RPMI7951 (cell line): ENCODE measurements at places on chromosomes 16 and 17.

DNA sequence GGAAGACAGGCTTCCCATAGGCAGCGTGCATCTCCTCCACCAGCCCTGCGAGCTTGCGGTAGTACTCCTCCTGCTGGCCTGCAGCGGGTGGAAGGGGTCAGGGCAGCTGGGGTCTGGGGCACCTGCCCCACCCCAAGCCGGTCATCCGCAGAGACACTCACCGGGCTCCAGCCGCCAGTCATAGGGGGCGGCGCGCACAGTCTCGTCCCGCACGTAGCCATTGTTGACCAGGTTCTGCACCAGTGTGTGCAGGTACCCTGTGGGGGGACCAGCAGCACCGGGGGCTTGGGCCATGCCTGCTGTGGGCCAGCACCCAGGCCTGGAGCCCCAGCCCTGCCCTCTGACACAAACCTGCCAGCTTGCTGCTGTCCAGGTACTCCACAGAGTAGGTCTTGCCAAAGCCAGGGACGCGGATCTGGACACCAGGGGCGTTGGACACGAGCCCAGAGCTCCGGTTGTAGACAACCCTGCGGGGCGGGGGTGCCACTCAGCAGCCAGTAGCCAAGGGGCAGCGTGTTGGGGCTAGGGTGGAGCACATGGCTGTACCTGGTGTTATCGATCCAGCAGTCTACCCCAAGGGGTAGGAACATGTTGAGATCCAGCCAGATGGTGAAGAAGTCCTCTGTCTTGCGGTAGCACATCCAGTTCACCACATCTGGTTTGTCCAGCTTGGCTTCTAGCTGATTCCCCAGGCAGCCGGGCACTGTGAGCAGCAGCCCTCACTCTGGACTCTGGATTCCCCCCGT lies 1.2 kb downstream of the LCAT start:
- no peak for DNase-seq

DNA sequence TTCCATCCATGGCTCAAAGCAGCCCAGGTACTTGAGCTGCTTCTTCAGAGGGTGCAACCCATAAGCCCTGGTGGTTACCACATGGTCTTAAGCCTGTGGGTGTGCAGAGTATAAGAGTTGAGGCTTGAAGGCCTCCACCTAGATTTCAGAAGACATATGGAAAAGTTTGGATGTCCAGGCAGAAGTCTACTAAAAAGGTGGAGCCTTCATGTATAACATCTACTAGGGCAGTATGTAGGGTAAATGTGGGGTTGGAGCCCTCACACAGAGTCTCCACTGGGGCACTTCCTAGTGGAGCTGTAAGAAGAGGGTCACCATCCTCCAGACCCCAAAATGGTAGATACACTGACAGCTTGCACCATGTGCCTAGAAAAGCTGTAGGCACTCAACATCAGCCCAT lies 120.9 kb downstream of the HS3ST3A1 start:
- DNase-seq: no peak

DNA sequence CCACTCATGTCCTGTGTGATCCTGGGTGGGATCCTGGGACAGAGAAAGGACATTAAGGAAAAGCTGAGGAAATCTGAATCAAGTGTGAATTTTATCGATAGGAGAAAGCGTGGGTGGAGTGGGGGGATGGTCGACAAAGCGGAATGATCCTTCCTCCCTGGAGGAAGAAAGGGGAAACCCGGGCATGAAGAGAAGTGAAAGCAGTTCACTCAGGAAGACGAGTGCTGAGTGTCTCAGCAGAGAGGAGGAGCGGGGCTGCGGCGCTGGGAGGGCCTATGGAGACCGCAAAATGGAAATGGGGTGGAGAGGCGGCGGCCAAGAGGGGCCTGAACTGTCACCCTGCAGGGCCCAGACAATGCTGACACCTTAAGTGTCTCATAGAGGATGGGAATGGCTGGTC lies 8.7 kb downstream of the ZDHHC7 start:
- no peak for DNase-seq

- no peak for DNase-seq
Observed at GRCh38 chr16:15604460-15605440, 38.2 kb downstream of the MARF1 start.

DNA sequence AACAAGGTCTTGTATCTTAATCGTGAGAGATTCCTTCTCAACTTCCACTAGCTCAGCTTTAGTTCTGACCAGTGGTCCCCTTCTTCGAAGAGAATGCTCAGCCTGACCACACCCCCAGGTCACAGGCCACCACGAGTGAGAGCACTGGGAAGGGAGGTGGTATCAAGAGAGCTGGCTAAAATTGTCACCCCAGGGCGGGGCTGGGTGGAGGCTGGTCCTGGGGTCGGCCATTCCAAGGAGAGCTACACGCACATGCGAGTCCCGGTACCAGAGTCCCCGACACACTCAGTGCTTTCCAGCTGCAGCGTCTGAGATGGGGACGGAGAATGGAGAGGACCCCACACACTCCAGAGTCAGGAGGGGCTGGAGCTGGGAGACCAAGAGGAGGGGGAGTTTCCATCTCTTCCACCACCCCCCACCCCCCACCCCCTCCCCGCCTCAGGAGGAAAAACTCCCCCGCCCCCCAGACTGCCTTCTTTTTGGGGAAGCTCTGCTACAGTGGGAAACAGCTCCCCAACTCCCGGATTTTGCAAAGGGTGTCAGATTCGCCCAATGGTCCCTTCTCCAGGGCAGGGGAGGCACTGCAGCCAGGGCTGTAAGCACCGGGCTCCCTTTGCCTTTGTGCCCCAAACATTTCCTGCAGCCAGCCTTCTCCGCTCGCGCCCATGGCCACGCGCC lies 1.6 kb downstream of the C1QL1 start:
- DNase-seq: no peak

- DNase-seq: peak; percentile 66
Observed at GRCh38 chr17:35345926-35346771, 27.3 kb downstream of the SLFN11 start.

DNA sequence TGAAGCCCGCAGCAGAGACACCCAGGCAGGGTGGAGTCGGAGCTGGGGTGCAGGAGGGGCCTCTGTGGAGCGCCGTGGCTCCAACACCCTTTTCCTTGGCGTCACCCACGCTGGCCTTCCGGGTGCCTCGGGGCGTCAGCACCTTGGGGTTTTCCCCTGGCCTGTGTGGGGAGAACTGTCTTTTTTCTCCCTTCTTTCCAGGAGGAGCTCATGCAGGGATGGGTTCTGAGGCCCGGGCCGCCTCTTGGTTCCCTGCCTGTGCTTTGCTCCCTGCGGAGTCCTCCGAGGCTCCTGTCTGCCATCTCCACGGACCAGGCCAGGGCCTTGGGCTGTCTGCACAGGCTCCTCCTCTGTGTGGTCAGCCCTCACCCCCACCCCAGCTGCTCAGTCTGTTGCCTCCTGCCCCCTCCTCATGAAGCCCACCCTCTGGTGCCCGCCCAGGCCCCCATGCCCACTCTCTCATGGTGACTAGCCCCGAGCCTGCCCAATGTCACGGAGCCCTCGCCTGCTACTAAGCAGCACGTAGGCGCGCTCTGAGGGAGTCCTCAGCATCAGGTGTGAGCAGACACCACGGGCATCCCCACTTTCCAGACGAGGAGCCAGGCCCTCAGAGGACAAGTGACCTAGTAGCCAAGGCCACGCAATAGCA lies 5.0 kb downstream of the KATNB1 start:
- DNase-seq: no peak

DNA sequence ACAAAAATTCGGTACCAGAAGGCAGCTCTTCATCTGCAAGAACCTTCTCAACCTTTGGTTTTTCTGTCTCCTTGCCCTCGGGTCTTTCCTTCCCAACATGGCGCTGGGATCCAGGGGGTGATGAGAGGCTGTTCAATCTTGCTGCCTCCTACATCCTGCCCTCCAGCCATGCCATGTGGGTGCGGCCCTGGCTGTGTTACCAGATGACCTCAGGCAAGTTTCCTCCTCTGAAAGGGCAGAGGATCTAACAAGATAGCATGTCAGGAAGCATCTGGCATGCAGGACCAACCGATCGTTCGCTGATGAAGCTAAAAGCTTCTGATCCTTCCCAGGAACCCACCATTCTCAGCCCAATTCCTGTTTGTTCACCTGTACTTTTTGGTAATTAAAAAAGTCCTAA lies 36.8 kb upstream of the BCAR1 start:
- peak; percentile 87 for DNase-seq

DNA sequence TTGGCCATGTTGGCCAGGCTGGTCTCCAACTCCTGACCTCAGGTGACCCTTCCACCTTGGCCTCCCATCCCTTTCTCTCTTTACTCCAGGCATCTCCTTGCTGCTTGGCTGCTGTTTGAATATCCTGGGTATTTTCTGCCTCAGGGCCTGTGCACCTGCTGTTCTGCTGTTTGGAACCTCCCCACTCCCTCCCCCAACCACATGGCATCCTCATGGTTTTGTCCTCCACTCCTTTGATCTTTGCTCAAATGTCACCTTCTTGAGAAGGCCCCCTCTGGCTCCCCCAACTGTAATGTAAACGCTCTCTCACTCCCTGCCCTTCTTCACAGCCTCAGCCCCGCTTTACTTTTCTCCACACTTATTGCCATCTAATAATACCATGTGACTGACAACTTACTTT lies 152.0 kb downstream of the GSG1L start:
- no peak for DNase-seq

GRCh38 chr17:67171560-67171959 lies 73.4 kb downstream of the HELZ start:
- no peak for DNase-seq

DNA sequence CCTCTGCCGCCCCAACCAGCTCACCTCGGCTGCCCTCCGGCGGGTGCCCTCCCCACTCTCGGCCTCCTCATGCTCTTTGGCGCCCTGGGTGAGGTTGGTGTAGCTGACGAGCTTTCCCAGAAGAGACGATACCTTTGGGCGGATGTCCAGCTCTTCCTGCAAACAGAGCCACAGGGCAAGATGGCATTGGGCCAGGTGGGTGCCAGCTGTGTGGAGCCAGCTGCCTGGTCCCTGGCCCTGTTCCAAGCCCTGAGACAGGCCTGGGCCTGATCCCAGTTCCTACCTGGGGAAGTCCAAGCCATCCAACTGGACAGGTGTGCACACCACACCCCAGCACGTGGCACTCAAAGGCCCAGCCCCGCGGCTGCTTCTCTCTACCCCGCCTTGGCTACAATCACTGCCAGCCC lies 6.9 kb downstream of the SLC12A4 start:
- DNase-seq: no peak
